ENCODE measurements at places on chromosomes 5 and 9. TPM values are rescaled to one million over a fixed set of nuclear protein-coding genes. Genes with fewer than 3 reads are reported as not detected.

Gene SHOC1
- total RNA-seq = 0.02 TPM

Gene TMEM141
- total RNA-seq = 69.2 TPM

Gene TOR4A
- total RNA-seq = 26.3 TPM

Gene SLC2A8
- 13.9 TPM for total RNA-seq

Gene TNC
- 0.58 TPM for total RNA-seq

Gene NOXA1
- total RNA-seq = 1.4 TPM

Gene BARX1
- total RNA-seq = 11.2 TPM

Gene TMEM174
- total RNA-seq = not detected

Gene TMC1
- total RNA-seq = not detected

Gene SPATA31A7
- not detected for total RNA-seq

Gene C9orf50
- not detected for total RNA-seq

Measured in A549 treated with dexamethasone at 1 μM for 4 hours (cell line).